ENCODE measurements at places on chromosomes 7 and 10.
A peak's percentile ranks its signal among the peaks of the same experiment; 100 is the strongest.

GRCh38 chr7:70778585-70778984, 353.4 kb upstream of the GALNT17 start:
- DNase-seq = no peak

DNA sequence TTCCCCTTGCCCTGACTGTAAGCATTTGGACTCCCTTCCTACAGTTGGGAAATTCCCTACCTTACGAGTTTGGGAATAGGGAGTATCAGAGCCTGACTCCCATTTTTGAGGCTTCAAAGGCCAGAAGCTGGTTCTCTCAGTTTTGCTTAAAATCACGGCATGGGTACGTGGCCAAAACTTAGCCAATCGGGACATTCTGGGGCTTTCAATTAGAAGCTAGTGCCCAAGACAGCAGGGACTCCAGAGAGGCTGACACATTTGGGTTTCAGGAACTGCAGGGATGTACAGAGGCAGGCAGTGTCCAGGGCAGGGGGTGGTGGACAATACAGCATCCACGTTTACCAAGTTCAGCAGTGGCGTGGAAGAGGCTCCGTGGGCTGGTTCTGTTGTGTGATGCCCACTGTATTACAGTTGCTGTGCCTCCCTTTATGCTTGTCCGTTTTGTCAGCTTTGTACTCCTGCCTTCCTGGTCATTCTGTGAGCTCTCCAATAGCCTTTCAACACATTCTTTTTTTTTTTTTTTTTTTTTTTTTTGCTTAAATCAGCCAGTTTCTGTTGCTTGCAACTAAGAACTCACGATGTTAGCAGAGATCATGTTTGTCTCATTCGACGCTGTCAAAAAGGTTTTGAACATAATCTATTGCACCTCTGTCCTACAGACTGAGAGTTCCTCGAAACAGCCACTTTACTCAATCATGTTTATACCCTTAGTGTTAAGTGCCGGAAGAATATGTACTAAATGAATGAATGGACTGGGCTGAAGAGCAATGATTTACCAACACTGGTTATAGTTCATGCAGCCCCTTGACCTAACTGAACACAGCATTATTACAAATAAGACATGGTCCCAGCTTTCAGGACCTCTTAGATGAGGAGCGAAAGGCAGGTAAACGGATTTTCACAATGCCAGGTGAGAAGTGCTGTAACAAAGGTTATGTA, 1.1 kb downstream of the GGCT start:
- no peak for DNase-seq

DNA sequence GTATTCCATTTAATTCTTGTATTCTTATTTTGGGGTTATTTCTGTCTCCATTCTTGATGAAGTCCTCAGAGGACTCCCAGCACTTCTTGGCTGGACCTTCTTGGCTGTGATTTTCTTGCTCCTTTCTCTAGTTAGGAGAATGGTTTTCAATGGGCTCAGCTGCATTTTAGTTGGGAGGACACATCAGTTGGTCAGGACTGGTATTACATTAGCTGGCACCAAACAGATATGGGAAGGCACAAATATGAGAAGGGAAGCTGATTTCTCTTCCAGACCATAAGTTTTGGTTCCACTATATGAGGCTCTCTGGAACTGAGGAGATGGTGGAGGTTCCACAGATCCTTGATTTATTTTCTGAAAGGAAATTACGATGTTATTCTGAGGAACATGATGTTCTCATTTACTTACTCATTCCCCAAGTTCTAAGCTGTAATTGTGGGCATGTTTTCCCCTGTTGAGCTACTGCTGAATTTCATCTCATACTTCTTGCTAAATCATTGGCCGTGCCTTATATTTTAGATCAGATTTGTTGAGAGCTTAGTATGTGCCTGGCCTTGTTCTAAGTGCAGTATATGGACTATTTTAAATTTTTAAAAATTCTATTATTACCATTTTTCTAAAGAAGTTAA, 261.0 kb downstream of the THSD7A start:
- DNase-seq = no peak

GRCh38 chr7:98354511-98355249, 46.2 kb downstream of the BAIAP2L1 start:
- DNase-seq = peak; percentile 58

DNA sequence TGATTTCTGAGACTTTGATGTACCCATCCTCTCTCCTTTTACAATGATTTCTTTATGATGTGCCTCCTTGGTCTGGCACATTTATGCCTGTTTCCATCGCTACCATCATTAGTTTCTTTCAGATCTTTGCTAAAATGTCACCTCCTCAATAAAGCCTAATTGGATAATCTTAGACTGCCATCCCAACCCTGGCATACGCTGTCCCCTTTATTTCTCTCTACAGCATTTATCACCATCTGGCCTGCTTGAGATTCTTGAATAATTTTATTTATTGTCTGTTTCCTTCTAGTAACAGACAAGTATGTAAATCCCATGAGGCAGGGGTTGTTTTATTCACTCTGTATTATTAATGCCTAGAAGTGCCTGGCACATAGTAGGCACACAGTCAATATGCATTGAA, 6.7 kb upstream of the DNTT start:
- no peak for DNase-seq

- peak; percentile 21 for DNase-seq
These were observed 136.6 kb downstream of the SPAG6 start for GRCh38 chr10:22481687-22482539.

- peak; percentile 97 for DNase-seq
These were observed 28.2 kb downstream of the MINDY4 start for GRCh38 chr7:30799206-30799975.

DNA sequence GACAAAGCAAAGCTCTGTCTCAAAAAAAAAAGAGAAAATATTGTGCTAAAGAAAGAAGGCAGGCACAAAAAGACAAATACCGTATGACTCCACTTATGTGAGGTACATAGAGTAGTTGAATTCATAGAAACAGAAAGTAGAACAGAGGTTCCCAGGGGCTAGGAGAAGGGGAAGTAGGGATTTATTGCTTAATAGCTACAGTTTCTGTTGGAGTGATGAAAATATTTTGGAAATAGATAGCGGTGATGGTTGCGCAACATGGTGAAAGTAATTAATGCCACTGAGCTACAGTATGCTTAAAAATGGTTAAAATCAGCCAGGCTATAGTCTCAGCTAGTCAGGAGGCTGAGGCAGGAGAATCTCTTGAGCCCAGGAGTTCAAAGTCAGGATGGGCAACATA, 18.5 kb upstream of the NPFFR1 start:
- peak; percentile 49 for DNase-seq

DNA sequence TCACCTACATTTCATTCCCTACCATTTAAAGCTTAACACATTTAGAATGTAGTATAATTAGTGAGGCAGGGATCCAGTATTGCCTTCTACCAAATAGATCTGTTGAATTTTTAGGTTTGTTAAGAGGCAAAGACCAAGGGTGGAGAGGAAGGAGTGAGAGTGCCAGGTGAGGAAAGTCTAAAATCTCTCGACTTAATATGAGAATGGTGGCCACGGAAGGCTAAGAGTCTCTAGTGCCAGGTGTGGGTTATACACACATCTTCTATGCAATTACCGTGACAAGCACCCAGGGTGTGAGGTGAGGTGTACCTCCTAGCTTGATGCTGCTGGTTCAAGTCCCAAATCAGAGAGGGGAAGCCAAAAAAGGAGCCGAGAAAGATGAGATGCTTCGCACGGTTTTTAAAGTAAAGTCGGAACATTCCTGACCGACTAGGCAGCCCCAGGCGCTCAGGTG, 439 bp downstream of the IQUB start:
- no peak for DNase-seq

DNA sequence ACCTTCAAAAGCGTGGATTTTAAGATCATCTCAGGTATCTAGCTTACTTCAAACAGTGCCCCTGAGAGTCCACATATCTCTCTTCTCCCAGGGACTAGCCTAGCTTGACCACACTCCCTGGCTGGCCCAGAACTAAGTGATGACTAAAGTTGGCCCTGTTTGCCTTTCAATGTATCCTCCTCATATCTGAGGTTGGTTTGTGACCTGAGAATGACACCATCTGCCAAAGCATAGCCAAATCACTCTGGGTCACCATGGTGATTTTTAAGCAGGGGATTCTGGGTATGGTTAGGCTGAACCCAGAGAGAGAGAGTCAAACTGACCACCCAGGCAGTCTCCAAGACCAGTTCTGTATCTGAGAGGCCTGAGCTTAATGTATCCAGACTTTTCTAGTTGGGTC, 16.2 kb downstream of the CNNM1 start:
- DNase-seq = peak; percentile 68

- no peak for DNase-seq
These were observed 185.1 kb downstream of the DGKI start for GRCh38 chr7:137661634-137662033.

GRCh38 chr10:65570143-65571010, 1355.5 kb upstream of the LRRTM3 start:
- DNase-seq = no peak

DNA sequence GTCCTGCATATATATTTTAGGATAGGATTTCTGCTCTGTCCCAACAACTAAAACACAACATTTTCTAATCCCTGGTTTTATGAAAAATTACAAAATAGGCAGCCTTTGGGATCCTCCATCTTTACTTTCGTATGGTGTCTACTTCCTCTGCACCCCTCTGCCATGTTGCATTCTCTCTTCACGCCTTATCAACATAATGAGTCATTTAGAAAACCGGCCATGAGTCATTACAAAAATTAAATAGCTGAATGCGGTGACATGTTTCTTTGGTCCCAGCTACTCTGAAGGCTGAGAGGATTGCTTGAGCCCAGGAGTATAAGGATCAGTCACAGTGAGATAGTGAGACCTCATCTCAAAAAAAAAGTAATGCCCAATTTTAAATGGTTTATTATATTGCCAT, 148.1 kb upstream of the CELF2 start:
- no peak for DNase-seq

DNA sequence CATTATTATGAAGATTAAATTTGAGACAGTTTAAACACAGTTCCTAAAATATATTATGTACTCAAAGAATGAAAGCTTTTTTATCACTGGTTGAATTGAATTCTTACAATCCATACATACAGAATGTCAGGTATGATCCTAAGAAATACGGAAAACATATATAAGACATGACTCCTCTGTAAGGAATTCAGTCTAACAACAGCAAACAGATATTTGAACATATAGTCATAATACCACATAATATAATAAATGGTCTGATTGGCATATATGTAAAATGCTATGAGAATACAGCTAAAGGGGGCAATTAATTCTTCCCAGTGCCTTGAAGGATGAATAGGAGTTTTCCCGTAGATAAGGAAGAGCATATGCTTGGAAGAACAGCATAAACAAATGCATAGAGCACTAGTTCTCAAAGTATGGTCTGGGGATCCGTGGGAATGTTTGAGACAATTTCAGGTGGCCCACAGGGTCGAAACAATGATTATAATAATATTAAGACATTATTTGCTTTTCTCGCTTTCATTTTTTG, 10.6 kb upstream of the ARID5B start:
- no peak for DNase-seq

- no peak for DNase-seq
These were observed 541.9 kb upstream of the CELF2 start for GRCh38 chr10:10475812-10476211.

DNA sequence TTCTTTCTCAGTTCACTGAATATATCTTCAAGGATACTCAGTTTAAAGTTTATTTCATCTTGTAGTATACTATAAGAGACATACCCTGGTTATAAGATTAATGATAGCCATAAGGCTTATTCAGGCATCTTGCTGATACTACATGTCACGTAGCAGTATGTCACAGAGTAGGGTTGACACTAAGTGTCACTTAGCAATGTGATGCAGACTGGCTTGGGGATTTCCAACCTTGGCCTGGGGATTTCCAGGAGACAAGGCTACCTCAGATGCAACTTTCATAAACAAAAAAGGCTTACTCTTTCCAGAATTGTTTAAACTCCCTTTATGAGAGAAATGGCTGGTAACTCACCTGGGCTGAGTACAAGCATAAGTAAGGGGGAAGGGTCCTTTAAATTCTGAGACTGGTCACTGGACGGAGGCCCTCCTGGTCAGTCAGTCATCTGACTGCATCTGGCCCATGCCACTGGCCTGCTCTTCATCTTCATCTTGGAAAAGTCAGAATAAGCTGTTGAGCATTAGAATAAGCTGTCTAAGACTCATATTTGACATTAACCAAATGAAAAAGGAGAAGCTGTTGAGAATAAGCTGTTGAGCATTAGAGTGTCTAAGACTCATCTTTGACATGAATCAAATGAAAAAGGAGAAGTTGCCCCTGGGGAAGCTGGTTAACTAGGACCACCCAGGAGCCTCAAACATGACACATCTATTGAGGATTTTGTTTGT, 9.5 kb downstream of the SLC13A1 start:
- no peak for DNase-seq

DNA sequence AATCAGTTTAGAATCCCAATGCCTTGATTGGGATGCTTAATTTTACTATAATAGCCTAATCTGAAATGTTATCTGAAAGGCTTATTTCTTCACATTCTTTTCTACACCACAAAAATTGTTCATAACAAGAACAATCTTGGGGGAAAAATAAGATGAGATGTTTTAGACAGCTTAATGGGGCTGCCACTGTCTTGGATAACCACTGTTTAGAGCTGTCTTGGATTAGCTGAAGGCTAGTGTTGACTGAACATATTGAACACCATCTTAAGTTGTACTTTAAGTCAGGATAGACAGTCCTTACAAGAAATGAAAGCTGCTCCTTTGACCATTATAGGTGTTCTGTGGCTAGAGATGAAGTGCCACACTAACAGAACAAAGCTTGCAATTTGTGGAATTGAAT, 501.3 kb downstream of the GFRA1 start:
- no peak for DNase-seq

- DNase-seq = no peak
These were observed 48.3 kb upstream of the TMEM236 start for GRCh38 chr10:17703706-17704105.

- DNase-seq = no peak
These were observed 257.9 kb downstream of the PTEN start for GRCh38 chr10:88121361-88121760.

DNA sequence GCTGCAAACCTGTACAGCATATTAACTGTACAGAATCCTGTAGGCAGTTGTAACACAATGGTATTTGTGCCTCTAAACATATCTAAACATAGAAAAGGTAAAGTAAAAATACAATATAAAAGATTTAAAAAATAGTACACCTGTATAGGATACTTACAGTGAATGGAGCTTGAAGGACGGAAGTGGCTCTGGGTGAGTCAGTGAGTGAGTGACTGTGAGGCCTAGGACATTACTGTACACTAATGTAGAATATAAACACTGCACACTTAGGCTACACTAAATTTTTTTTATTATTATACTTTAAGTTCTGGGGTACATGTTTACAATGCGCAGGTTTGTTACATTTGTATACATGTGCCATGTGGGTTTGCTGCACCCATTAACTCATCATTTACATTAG, 97.3 kb upstream of the STK17A start:
- DNase-seq = no peak

- DNase-seq = no peak
These were observed 209.4 kb downstream of the CELF2 start for GRCh38 chr10:11227103-11227502.

- DNase-seq = no peak
These were observed 46.3 kb downstream of the CUL2 start for GRCh38 chr10:35043796-35044344.

DNA sequence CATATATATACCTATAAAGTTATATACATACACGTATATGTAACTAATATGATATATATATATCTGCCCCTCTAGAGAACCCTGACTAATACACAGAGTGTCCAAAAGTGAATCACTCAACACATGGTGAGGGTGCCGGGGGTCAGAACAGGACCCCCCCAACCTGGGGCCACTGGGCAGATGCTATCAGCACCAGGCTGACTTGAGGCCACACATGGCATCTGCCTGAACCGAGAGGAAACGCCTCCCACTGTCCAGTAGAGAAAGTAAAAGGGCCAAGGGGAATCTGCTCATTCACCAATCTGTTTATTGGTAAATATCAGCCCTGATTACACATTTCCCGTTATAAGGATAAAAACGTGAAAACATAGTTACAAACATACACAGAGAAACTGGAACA, 218.3 kb downstream of the PTPRN2 start:
- DNase-seq = no peak
